ENCODE measurements at places on chromosomes 2 and 18.
A peak's percentile ranks its signal among the peaks of the same experiment; 100 is the strongest.

- DNase-seq = no peak
Observed at GRCh38 chr2:6764968-6765723, 100.6 kb downstream of the CMPK2 start.

- no peak for DNase-seq
Observed at GRCh38 chr2:241994556-241995213, 125.2 kb downstream of the RTP5 start.

GRCh38 chr2:179447421-179447820 lies 182.8 kb upstream of the SESTD1 start:
- no peak for DNase-seq

DNA sequence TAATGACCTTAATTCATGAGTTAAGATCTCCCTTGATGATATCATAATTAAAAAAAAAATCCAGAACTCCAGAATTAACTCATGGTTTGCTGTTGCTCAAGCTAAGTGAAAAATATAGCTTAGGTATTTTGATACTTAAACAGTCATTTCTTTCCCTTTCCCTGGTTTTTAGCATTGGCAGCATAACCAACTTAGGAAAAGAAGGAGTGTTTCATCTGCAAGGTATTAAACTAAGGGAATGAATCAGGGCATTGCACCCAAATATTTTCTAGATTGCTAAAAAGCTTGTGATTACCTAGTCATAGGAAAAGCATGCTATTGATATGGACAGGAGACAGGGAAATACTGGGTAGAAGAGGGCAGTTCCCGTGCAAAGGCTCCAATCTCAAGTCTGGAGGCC lies 207.2 kb downstream of the LRP1B start:
- no peak for DNase-seq

GRCh38 chr2:215900843-215901242 lies 112.5 kb downstream of the MREG start:
- DNase-seq = no peak

DNA sequence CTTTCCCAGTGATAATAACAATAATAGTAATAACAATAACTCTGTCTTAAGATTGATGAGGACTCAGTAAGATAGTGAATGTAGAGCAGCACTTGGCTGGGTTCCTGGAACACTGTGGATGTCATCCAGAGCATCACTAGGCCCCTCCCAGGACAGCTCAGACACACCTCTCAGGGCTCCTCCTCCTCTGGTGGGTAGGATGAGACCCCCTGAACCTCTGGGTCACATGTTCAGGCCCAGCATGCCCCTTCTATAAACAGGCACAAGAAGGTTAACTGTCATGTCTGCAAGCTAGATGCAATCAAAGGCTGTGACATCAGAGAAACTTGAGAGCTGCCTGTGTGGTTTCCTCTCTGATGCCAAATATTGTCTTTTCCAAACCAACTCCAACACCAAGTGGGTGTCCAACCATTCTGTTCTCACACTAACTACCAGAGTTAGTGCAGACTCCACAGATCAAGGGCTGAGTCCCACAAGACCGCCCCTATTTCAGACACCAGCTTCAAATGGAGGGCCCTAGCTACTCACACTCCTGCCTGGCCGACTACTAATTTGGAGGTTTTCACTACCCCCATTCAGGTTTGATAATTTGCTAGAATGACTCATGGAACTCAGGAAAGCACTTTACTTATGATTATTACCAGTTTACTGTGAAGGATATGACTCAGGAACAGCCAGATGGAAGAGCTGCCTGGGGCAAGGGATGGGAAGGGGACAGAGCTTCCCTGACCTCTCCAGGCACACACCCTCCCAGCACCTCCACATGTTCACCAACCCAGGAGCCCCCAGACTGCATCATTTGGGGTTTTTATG lies 46.4 kb upstream of the BZW1 start:
- DNase-seq = no peak

GRCh38 chr2:203982276-203982675 lies 45.7 kb downstream of the ICOS start:
- no peak for DNase-seq

- DNase-seq = no peak
Observed at GRCh38 chr2:48467637-48468036, 62.3 kb upstream of the STON1 start.

- DNase-seq = no peak
Observed at GRCh38 chr2:121408641-121409040, 122.0 kb upstream of the RNU4ATAC start.

DNA sequence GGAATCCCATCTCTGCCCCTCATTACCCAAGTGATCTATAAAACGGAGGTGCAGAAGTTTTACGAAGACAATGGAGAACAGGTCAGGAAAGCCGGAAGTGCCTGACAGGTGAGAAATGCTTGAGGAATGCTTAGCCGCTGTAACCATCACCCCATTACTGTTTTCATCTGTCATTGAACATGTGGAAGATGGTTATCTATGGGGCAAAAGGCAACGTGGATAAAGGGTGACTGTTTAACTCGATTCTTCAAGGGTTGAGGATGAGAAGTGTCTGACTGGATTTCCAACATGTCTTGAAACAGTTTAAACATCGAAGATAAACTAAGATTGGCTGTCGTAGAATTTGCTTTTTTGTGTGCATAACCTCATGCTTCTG lies 17.3 kb downstream of the HK2 start:
- no peak for DNase-seq

GRCh38 chr2:201881741-201882140 lies 75.4 kb downstream of the CDK15 start:
- DNase-seq = no peak

DNA sequence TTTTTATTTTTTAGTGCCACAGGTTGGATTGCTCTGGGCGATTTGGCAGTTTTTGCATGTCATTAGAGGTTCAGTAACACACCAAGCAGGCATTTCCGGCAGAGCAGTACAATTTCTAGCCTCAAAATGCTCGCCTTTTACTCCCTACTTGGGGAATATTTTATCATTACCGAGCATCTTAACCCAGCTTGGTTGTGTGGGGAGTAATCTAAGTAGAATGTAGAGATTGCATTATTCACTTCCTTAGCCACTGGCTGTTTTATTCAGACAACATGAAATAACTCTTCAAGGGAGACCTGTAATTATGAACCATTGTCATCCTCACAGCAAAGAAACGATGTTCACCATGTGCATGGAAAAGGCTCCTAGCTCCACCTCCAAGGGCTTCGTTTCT lies 13.1 kb downstream of the GRP start:
- no peak for DNase-seq

- no peak for DNase-seq
Observed at GRCh38 chr2:217206016-217206725, 346.3 kb upstream of the TNP1 start.

- DNase-seq = no peak
Observed at GRCh38 chr18:28110924-28111323, 66.0 kb downstream of the CDH2 start.

- DNase-seq = no peak
Observed at GRCh38 chr2:217475101-217475500, 527.7 kb downstream of the TNS1 start.

DNA sequence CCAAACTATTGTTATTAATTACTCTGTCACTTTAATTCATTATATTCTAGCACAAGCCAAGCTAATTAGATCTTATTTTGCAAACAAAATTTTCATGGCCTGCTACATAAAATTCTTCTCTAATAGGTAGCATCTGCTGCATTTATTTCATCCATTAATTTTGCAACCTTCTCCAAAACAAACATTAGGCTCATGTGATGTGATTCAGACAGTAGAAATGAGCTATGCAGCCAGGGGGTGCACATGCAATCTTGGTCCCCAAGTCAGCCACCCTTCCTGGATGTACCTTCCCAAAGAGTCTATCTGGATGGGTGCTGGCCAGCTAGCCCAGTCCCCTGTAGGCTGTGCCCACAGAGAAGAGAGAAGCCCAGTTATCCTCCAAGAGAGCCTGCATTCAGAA lies 242.1 kb upstream of the OSR1 start:
- no peak for DNase-seq

DNA sequence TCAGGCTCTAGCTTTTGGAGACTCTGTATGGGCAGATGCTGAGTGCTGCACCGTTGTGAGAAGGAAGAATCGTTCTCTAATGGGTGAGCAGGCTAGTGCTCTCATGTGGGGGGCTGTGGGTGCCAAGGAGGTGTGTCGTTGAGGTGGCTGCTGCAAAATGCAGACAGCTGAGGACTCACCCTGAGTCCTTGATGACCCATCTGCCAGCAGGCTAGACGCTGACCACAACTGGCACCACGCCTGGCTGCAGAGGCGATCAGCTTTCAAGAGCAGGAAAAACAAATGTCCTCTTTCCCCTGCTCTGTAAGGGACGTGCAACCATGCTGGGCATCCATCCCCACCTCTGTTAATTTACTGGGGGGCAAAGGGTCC lies 48.2 kb downstream of the HAUS1 start:
- DNase-seq = peak; percentile 69

DNA sequence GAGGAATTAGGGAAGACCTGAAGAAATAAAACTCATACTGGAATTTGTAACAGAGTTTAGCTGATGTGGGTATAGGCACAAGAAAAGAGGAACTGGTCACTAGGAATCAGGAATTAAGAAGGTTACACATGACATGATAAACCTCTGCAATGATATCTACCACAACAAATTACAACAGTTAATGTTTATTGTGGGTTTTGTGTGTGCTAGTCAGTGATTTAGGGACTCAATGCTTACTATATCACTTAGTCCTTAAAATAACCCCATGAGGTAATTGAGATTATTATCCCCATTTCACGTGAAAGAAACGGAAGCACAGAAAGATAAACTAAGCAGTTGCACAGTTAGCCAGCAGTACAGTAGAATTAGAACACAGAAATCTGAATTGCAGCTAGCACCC lies 415.8 kb upstream of the ZEB2 start:
- no peak for DNase-seq

DNA sequence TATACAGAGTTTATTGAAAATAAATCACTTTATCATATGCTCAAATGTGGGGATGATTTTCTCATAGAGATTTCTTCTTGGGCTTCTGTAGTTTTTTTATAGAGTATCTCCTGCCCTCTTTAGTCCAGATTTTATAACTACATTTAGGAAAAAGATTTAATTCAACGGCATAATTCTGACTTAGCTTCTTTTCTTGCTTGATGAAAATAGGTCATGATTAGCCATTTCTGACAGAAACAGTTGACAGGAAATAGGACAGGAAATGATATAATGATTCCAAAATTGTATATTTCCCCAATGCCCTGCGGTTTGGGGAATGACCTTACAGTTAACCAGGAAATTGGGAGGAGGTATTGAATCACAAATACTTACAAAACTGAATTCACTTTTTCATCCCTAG lies 1531.9 kb upstream of the ACVR2A start:
- peak; percentile 77 for DNase-seq

DNA sequence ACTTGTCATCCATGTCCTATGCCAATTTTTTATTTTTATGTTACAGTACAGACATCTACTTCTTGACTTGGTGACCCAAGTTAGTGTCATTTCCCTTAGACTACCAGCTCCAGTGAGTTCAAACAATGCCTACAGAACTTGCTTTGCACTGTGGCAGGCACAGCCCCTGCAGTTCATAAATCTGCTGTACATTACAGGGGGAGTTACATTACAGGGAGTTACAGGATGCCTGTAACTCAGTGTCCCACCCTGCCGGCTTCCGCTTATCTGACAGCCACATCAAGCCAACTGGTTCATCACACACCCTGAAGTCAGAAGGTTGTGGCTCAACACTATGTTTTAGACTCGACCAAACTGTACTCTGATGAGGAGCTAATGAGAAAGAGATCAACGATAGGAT lies 7.8 kb upstream of the NPAS2 start:
- DNase-seq = no peak

DNA sequence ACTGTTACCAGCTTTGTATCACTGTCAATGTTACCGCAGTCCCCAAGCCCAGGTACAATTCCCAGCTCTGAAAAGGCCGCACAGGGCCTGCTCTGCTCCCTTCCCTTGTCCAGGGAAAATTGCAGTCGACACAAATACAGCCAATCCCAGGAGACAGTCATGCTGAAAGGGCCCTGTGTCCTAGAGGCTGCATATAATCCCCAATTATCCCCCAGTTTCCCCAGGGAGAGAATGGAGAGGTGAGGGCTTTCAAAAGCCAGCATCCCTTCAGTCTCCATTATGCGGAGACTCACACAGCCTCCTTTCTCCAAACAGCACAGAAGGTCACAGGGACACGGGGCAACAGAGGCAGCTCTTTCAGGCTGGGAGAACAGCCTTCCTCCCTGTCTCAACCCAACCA lies 17.1 kb upstream of the CTIF start:
- DNase-seq = no peak

GRCh38 chr2:25041307-25041927 lies 459 bp upstream of the EFR3B start:
- DNase-seq = peak; percentile 52

GRCh38 chr2:99880148-99880963 lies 262.0 kb downstream of the AFF3 start:
- peak; percentile 27 for DNase-seq

- DNase-seq = peak; percentile 89
Observed at GRCh38 chr2:27703638-27704341, 40.1 kb downstream of the SLC4A1AP start.

DNA sequence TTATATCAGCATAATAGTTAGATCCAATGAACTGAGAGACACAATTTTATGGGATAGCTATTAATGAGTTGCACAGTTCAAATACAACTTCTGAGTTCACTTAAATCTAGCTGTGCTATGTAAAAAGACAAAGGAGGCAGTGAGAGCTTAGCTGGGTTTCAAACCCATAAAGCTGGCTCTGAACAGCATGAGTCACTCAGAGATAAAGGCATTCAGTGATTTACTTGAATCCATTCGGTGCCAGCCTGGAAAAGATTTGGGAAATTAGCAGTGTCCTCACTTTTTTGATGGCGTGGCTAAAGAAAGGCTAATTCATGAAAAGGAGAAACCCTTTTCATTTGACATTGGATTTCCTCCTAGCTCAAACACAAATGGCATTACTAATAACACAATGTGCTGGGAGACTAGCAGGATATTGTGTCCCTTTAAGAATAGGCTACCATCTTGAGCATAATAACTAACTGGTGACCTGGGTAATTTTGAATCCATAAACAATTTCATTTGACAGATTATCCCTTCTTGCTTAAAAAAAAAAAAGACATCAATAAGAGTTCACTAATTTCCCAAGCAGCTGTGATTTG lies 98.4 kb upstream of the NEUROD1 start:
- no peak for DNase-seq

DNA sequence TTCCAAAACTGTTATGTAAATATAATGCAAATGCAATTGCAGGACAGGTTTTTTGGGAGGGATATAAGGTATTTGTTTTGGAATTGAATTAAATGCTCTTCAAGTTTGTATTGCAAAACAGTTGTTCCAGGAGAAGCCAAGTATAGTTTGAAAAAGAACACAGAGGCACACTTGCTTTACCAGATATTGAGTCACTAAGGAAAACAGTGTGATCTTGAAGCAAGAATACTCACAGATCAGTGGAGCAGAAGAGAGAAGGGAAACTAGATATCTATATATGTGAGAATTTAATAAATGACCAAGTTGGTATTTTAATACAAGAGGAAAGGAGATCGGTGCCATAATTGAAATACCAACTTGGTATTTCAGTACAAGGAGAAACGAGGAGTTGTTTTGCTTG lies 178.9 kb downstream of the CAPN13 start:
- DNase-seq = no peak

- DNase-seq = no peak
Observed at GRCh38 chr2:119116411-119117295, 41.9 kb downstream of the C1QL2 start.
